Stimulated activated memory B cell treated with anti-CD40 and anti-IgM and Interleukin-4, amounts not matched to agents 10 μg/mL and 1 μg/mL and 100 μg/mL, for 72 hours (primary cell): ENCODE measurements at places on chromosomes 5 and 9.

GRCh38 chr9:129644365-129644764 lies 2.4 kb upstream of the ASB6 start:
- H3K27ac ChIP-seq = no peak overlapping the region
- peaks cover 23% of the 10 kb centered on the region for H3K4me1 ChIP-seq
- peaks cover 24% of the 10 kb centered on the region for H3K27me3 ChIP-seq
- no peak for ATAC-seq
- H3K36me3 ChIP-seq = no peaks in the 10 kb centered on the region

GRCh38 chr9:78236551-78236910 lies 656 bp downstream of the CEP78 start:
- peaks cover 20% of the 10 kb centered on the region for H3K36me3 ChIP-seq
- H3K27me3 ChIP-seq = no peaks in the 10 kb centered on the region
- no peak for ATAC-seq
- peaks cover 33% of the 10 kb centered on the region for H3K4me1 ChIP-seq
- H3K4me3 ChIP-seq = peak overlapping the region; percentile 96

DNA sequence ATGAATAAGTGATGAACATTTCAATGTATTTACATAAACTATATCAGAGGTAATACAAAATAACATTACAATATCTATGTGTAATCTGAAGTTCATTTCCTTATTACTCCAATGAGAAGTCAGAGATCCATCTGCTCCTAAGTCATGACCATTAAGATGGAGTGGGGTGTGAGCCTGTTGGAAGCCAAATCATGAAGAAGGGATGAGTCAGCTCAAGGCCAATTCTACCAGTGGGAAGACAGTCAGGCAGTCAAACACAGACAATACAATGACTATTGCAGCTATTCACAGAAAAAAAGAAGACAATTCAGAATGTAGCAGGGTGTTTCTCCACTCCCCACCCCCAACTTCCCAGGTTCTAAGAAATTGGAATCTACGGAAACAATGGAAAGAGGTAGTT lies 155.0 kb downstream of the NFIB start:
- no peak overlapping the region for H3K27ac ChIP-seq
- no peaks in the 10 kb centered on the region for H3K36me3 ChIP-seq
- H3K27me3 ChIP-seq = no peaks in the 10 kb centered on the region
- H3K4me1 ChIP-seq = no peaks in the 10 kb centered on the region

DNA sequence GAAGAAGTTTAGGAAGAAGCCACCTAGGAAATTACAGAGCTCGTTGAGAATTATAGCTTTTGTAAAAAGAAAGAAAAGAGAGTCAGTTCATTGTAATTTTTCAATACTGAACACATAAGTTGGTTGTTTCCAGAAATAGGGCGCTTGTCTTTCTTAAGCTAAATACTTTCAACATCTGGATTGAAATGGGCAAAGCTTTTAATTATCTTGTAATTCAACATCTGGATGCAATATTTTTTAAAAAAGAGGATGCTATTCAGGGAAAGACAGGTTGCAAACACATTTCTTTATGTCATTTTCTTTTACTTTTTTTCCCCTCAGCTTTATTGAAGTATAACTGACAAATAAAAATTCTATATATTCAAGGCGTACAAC lies 100.7 kb upstream of the TRPC7 start:
- no peak overlapping the region for H3K27ac ChIP-seq
- no peaks in the 10 kb centered on the region for H3K36me3 ChIP-seq
- no peak overlapping the region for H3K4me3 ChIP-seq
- ATAC-seq = no peak

- H3K36me3 ChIP-seq = no peaks in the 10 kb centered on the region
- H3K27me3 ChIP-seq = peaks cover 10% of the 10 kb centered on the region
- ATAC-seq = no peak
- H3K4me1 ChIP-seq = no peaks in the 10 kb centered on the region
- H3K4me3 ChIP-seq = no peak overlapping the region
Measured at GRCh38 chr9:21504894-21505293, 22.8 kb upstream of the IFNE start.

GRCh38 chr5:92051741-92052140 lies 668.6 kb upstream of the ARRDC3 start:
- H3K36me3 ChIP-seq = no peaks in the 10 kb centered on the region
- H3K4me3 ChIP-seq = no peak overlapping the region
- H3K27ac ChIP-seq = no peak overlapping the region
- ATAC-seq = no peak
- H3K4me1 ChIP-seq = no peaks in the 10 kb centered on the region

DNA sequence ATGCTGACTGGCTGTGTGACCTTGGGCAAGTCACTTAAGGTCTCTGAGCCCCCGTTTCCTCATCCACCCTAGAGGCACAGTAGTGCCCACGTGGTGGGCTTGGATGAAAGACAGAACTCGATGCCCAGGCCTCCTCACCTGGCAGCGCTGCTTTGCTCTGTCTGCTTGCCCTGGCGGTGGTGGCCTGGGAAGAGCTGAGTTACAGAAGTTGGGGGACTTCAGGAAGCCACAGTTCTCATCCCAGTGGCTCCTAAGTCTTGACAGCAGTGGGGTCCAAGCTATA lies 171.5 kb upstream of the IER5L start:
- no peak overlapping the region for H3K27ac ChIP-seq
- peaks cover 14% of the 10 kb centered on the region for H3K4me1 ChIP-seq
- no peak overlapping the region for H3K4me3 ChIP-seq
- H3K36me3 ChIP-seq = no peaks in the 10 kb centered on the region
- ATAC-seq = no peak

- no peaks in the 10 kb centered on the region for H3K36me3 ChIP-seq
- peak; percentile 5 for ATAC-seq
- H3K27ac ChIP-seq = no peak overlapping the region
- H3K27me3 ChIP-seq = peaks cover 67% of the 10 kb centered on the region
Measured at GRCh38 chr5:95241-95980, 3.4 kb downstream of the PLEKHG4B start.

DNA sequence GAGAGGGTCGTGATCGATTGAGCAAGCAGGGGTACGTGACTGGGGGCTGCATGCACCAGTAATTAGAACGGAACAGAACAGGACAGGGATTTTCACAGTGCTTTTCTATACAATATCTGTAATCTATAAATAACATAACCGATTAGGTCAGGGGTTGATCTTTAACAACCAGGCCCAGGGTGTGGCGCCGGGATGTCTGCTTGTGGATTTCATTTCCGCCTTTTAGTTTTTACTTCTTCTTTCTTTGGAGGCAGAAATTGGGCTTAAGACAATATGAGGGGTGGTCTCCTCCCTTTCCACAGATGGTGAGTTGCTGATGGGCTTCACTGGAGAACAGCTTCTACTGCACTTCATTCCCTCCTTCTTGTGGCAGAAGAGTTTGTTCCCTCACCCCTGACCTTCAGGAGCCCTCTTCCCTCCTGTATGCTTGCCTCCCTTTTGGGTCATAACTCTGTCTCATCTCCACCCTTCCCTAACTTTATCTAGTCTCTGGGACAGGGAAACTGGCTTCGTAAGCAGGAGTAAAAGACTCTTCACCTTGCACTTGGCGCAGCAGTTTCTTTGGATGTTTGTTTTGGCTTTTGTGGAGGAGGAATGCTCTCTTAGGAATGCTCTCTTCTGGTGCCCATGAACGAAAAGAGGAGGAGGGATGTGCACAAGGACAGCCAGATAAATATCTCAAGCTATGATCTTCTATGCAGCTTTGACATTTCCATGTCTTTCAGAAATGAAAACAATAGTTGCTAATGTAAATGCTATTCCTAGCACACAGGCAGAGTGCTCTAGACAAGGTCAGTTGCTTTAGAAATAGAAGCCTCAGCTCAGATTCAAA lies 139.8 kb upstream of the RPS23 start:
- no peaks in the 10 kb centered on the region for H3K4me1 ChIP-seq
- H3K36me3 ChIP-seq = no peaks in the 10 kb centered on the region
- H3K27ac ChIP-seq = no peak overlapping the region
- H3K4me3 ChIP-seq = no peak overlapping the region
- ATAC-seq = no peak

- ATAC-seq = no peak
- no peak overlapping the region for H3K4me3 ChIP-seq
- no peaks in the 10 kb centered on the region for H3K36me3 ChIP-seq
- H3K27me3 ChIP-seq = peaks cover 9% of the 10 kb centered on the region
Measured at GRCh38 chr5:95084757-95085156, 200.1 kb downstream of the MCTP1 start.

DNA sequence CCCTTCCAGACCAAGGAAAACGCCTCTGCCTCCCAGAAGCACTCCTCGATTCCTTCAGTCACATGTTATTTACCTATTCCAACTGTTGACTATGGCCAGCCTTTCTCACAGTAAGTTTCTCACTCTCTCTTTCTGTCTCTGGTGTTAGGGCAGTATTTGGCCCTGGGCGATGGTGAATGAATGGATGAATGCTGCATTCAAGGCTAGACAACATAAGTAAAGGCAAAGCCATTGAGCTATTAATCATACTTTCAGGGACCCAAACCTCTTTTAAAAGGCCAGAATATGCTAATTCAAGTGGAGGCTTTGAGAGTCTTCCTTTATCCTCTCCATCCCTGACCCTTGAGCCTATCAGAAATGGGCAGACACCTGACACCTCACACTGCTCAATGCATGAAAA lies 78.5 kb downstream of the SEC61B start:
- H3K27ac ChIP-seq = peak overlapping the region; percentile 24
- ATAC-seq = no peak
- H3K4me3 ChIP-seq = no peak overlapping the region
- no peaks in the 10 kb centered on the region for H3K27me3 ChIP-seq
- H3K4me1 ChIP-seq = peaks cover 20% of the 10 kb centered on the region

DNA sequence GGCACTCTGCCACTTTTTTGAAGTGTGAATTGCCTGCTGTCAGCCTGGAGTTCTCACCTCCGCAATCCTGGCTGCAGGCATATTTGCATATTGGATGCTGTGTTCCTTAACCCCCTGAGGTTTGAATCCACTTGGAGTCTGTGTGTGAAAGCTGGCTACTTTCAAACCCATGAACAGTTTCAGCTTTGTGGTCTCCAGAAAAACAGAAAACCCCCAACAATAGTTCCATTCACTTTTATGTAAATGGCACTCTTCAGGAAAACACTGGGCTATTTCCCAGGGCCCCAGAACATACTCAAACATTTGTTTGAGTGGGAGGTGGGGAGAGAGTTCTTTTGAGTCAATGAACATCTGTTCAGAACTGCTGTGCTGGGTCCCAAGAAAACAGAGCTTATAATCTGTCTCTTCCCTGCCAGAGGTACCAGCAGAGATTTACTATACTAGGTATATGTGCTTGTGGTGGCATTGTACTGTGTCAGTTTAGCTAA lies 5.0 kb downstream of the NUDT2 start:
- no peak overlapping the region for H3K27ac ChIP-seq
- H3K36me3 ChIP-seq = peaks cover 14% of the 10 kb centered on the region
- H3K27me3 ChIP-seq = no peaks in the 10 kb centered on the region
- no peak for ATAC-seq
- no peak overlapping the region for H3K4me3 ChIP-seq

DNA sequence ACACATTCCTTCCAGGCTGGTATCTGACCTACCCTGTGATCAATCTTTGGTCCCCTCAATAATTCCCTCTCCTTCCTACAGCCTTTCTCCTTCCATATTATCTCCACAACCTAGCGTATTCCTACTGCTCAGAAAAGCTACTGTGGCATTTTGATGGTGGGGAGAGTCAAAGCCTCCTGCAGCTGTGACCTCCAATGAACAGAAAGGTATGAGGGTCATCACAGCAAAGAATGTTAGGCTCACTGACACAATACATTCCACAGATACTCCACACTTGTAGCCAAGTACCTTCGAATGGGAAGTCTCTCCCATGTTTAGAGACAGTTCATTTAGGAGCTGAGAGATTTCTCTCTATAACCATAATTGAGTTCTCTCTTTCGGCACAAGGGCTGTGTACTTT lies 5.9 kb downstream of the FBN2 start:
- no peaks in the 10 kb centered on the region for H3K36me3 ChIP-seq
- ATAC-seq = no peak
- no peak overlapping the region for H3K27ac ChIP-seq
- peaks cover 22% of the 10 kb centered on the region for H3K27me3 ChIP-seq
- H3K4me1 ChIP-seq = no peaks in the 10 kb centered on the region
- no peak overlapping the region for H3K4me3 ChIP-seq

DNA sequence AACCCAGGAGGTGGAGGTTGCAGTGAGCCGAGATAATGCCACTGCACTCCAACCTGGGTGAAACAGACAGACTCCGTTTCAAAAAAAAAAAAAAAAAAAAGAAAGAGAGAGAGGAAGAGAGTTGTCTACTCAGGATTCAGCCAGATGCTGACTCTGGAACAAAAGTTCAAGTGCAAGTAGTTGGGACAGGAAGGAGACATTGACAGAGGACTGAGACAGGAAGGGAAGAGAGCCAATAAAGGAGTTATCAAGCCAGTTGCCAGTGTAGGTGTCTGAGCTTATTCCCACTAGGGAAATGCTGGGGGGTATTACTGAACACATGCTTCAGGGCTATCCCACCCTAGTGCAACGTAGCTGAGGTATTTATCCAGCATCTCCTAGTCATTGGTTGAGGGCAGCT lies 147.7 kb upstream of the SLC1A3 start:
- H3K36me3 ChIP-seq = no peaks in the 10 kb centered on the region
- H3K27ac ChIP-seq = no peak overlapping the region

GRCh38 chr9:4886698-4887097 lies 94.0 kb downstream of the RCL1 start:
- no peaks in the 10 kb centered on the region for H3K27me3 ChIP-seq
- peaks cover 12% of the 10 kb centered on the region for H3K36me3 ChIP-seq
- H3K27ac ChIP-seq = peak overlapping the region; percentile 26
- H3K4me3 ChIP-seq = no peak overlapping the region
- peaks cover 6% of the 10 kb centered on the region for H3K4me1 ChIP-seq

- no peaks in the 10 kb centered on the region for H3K4me1 ChIP-seq
- no peaks in the 10 kb centered on the region for H3K36me3 ChIP-seq
Measured at GRCh38 chr5:107184066-107184465, 486.7 kb downstream of the EFNA5 start.
